ENCODE measurements at places on chromosomes 5 and 9.

GRCh38 chr9:101977614-101978210 lies 239.3 kb upstream of the GRIN3A start:
- DNase-seq: peak; percentile 40

DNA sequence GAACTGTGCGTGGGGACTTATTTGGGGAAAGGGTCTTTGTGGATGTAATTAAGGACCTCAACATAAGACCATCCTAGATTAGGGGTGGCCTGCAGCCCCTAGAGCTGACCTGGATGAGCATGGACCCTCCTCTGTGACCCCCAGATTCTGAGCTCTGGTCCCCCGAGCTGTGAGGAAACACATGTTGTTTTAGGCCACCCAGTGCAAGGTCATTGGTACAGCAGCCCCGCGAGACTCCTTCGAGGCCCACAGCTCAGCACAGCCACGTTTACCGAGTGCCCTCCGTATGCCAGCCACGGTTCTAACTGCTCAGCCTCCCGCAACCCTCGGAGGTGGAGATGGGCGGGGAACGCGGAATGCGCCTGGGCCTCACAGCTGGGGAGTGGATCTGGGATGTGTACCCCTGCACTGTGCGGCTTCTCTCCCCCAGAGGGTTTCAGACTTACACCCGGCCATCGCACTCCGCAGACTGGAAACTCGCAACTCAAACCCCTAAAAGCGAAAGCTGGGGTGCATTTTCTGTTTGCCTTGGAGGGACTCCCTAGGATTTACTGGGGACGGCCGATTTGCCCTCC lies 4.5 kb upstream of the GPSM1 start:
- no peak for DNase-seq

GRCh38 chr9:122929796-122930354 lies 1.4 kb downstream of the ZBTB26 start:
- no peak for DNase-seq

- DNase-seq: peak; percentile 84
Measured at GRCh38 chr9:108885643-108886348, 23.7 kb downstream of the ACTL7A start.

DNA sequence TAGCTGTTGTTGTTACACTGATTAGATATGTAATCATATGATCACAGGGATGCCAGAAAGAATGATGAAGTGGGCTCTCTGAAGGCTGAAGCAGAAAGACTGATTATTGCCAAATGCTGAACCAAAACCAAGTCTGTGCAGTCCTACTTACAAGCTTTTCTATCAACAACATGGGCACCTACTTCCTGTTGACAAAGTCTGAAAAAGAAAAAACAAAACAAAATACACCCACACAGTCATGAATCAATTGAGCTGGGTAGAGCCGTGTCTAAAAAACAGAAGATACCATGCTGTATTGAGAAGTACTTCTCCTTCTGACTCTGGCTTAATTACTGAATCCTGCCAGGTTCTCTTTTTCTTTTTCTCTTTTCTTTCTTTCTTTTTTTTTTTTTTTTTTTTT lies 363.4 kb downstream of the RAB3C start:
- no peak for DNase-seq

DNA sequence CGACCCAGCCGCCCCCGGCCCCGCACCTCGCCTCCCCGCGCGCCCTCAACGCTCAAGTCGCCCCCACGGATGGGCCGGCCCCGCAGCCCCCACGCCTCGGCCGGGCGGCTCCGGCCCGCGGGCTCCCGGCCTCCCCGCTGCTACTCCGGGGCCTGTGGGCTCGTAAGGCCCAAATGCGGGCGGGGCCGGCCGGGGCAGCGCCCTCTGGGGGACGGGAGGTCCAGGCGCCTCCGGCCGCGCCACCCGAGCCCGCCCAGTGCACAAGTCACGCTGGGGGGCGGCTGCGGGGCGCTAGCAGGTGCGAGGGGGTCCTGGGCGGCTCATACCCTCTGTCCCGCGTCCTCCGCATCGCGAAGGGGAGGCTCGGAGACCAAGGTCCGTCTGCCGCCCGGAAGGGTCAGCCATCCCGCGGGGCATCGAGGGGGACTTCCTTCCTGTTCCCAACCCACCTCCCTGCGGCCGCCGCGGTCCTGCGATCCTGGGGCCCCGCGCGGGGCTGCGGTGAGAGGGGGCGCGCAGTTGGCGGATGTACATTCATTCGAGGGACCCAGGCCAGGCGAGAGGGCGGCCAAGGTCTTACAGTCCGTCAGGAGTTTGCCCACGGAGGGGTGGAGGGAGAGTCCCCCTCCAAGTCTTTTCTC lies at the start of gene CIZ1:
TSS of gene CIZ1 (minus strand) at position 167 of the 641 bp plus-strand sequence. CDS start 715 bp downstream, outside the sequence.
- peak; percentile 38 for DNase-seq

- no peak for DNase-seq
Measured at GRCh38 chr9:130565792-130566191, 13.6 kb upstream of the FUBP3 start.

GRCh38 chr5:167918813-167919483 lies 372.5 kb upstream of the WWC1 start:
- DNase-seq: no peak

DNA sequence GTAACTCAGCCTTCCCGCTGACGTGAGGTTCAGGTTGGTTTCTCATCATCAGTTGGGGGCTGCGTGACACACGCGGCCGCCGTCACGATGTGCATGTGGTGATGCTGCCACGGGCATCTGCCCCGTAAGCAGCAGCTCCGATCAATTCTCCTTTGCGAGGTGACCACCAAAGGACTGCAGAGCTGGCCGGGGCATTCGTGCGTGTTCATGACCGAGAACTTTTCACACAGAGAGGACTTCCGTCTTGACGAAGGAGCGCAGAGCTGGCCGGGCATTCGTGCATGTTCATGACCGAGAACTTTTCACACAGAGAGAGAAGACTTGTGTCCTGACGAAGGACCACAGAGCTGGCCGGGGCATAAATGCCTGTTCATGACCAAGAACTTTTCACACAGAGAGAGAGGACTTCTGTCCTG lies 3.8 kb upstream of the LCN1 start:
- no peak for DNase-seq

GRCh38 chr5:83097689-83098231 lies 20.4 kb downstream of the XRCC4 start:
- DNase-seq: no peak

DNA sequence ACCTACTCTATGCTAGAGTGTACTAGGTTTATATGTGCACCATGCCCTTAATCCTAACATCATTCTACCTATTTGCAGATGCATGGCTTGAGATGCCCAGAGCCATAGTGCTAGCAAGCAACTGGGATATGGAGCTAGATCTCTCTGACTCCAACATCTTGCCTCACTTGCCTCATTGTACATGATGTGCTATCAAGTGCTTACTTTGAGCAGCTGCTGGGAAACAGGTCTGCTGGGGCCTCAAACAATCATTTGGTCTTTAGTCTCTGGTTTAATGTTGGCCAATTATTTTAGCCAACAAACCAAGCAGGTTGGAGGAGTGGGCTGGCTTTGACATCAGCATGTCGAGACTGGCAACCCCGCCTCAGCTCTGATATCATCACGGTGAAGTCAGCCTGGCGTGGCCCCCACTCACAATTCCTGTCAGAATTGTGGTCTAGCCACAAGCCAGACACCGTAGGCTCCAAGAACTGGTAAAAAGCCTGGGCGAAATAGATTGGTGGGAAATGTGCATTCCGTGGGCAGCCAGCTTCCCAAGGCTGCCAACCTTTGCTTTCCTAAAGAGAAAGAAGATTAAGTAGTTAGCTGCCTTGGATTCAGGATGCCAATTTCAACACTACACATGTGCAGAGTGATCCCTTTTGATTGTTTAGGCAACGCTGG lies 21.1 kb upstream of the GAS1 start:
- DNase-seq: no peak

GRCh38 chr5:75091597-75091996 lies 39.2 kb upstream of the GCNT4 start:
- DNase-seq: no peak
